ENCODE measurements at places on chromosomes 5 and 9.

DNA sequence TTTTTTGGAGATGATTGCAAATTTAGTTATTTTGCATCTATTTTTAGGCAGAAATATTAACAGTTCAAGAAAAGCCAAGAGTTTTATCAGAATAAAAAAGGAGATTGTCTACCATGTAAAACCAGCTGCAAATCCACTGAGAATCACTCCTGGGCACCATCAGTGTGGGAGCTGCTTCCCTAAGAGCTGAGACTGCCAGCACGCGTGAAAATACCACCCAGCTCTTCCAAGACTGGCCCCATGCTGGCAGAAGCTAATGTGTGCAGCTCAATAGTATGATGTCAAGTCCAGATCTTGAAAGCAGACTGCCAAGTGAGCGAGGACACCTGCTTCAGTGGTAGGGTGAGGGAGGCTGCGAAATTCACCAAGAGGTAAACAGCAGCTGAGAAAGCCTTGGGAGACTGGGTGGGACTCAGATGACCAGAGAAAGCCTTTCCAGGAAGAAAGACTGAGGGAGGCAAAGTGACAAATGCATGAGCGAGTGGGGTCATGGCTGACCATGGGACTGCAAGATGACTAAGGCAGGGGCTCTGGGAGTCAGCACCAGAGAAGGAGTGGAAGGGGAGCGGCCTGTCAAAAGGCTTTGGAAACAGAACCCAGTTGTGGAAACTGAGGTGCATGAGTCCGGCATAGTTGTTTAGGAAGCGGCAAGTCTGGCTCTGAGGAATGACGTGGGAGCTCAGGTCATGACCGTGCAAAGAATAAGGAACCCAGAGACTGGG is 200.9 kb downstream of the GADD45G start:
- no peak for DNase-seq

GRCh38 chr5:124649491-124650146 is 96.8 kb downstream of the ZNF608 start:
- peak; percentile 39 for DNase-seq

DNA sequence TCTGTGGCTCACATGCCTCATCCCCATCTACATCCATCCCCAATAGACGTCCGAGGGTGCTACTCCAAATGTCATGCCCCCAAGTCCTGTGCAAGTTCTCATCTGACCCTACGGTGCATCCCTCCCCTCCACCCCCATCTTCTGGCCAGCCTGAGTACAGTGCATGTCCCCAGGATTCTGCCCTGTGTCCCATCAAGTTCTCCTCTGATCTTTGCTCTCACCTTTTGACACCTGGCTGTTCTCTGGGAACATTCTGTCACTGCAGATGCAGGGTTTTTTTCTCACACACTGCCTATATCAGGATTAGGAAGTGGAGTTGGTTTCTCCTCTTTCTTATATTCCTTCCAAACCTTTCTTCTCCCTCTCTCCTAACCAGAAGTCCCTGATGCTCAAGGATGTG is 377.2 kb downstream of the GADD45G start:
- no peak for DNase-seq

DNA sequence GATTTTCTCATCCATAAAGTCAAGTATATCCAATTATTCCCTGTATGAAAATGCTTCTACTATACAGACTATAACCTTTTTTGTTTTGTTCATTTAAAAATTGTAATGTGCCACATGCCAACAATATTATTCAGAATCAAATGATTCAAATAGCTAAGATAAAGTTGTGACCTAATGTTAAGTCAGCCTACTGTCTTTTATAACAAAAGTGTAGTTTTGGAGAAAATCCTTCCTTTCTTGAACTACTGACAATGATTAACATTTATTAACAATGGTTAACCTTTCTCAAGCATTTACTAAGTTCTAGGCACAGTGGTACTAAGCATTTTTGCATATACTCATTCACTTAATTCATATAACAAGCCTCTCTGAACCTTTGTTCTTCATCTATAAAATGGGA is 25.0 kb downstream of the CSF2 start:
- no peak for DNase-seq

- DNase-seq: no peak
These were observed 41.5 kb upstream of the LARP1 start for GRCh38 chr5:154713615-154714125.

GRCh38 chr9:122294531-122294930 is 29.8 kb downstream of the MRRF start:
- no peak for DNase-seq

GRCh38 chr9:137558127-137558526 is 6.4 kb downstream of the MRPL41 start:
- DNase-seq: no peak

DNA sequence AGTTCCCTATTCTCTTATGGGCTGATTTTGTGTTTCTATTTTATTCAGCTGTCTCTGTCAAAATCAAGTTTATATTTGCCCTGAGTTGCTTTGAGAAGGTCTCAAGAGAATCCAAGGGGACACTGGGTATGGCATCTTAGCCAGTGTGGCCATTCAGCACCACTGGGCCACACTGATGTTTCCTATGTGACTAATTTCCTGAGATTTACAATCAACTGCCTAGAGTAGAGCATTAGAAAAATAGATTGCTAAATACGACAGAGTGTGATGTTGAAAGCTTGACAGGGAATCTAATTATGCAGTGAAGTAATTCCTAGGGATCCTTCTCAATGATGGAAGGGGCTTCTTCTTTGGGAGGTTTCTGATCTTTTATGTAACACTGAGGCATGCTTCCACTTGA is 141.7 kb downstream of the SV2C start:
- no peak for DNase-seq

DNA sequence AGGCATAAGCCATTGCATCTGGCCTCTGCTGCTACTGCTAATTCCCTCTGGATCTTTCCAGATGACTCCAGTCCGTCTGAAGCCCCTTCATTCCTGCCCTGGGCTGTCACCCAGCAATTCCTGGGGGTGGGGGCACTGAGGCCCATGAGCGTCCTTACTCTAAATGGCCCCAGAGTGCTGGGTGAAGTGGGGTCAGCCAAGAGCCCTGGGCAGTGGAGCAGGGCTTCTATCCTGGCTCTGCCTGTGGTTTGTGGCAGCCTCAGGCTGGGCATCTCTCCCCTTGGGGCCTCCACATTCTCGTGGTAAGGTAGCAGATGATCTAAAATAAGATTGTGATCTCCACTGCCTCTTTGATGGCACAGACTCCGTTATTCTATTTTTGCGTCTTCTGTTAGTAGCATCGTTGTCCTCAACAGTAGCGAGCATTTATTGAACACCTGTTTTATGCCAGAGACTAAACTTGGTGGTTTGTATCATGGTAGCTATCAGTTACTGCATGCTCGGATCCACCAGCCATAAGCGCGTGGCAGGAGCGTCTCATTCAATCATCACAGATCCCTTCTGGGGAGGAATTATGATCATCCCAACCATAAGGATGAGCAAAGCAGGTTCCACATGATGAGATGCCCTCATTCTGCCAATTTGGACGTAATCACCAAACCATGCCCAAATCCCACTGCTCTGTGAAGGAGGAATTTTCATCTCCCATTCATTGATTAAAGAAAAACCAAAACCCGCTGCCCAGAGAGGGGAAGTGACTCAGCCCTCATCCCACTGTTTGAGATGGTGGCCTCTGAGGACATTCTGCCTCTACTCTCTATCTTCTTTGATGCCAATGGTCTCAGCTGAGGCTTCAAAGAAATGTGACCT is 21.9 kb upstream of the DUSP1 start:
- no peak for DNase-seq

DNA sequence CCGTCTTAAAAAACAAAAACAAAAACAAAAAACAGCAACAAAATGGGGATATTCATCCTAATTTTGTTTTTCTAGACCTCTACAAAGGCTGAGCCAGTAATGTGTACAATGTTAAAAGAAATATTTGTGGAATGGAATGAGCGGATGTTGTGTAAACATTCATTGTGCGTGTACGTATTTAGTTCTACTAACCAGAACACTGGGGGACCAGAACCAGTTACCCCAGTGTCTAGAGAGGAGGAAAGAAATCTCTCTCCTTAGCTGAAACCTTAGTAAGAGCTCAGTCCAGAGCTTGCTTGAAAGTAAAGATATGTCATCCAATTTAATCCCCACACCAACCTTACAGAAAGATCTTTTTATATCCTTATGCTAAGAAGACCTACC is 106.7 kb upstream of the CPEB4 start:
- no peak for DNase-seq

DNA sequence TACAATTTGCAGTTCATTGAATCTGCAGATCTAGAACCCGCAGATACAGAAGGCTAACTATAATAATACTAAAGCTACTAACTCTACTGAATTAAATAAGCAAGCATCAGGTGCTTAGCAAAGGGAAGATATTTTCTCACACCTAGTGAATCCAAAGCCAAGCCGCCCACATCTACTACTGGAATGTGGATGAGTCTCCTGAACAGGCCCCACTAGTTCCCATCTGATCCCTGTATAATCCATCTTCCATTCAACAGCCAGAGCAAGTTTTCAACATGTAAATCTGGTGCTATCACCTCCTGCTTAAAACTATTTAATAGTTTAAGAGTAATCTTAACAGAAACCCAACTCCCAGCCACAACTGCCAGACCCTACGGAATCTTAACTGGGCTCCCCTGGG is 18.9 kb downstream of the ARL15 start:
- DNase-seq: no peak
